ENCODE measurements at places on chromosomes 11 and 22. TPM values are rescaled to one million over a fixed set of nuclear protein-coding genes. Genes with fewer than 3 reads are reported as not detected.

THY1 gene
- 0.91 TPM for total RNA-seq

HTR3B gene
- total RNA-seq: not detected

CREB3L1 gene
- 40.9 TPM for total RNA-seq

KRTAP5-11 gene
- total RNA-seq: not detected

TEX12 gene
- total RNA-seq: 0.22 TPM

ZP1 gene
- total RNA-seq: not detected

TPBGL gene
- total RNA-seq: 0.16 TPM

OSM gene
- total RNA-seq: not detected

CHRNA10 gene
- 1.0 TPM for total RNA-seq

OR2AG1 gene
- not detected for total RNA-seq

SYT12 gene
- 0.05 TPM for total RNA-seq

ACTN3 gene
- not detected for total RNA-seq

MMP27 gene
- total RNA-seq: not detected

All from left ventricle myocardium inferior (tissue), 1 donor.